ENCODE measurements at places on chromosomes 7 and 10. TPM values are rescaled to one million over a fixed set of nuclear protein-coding genes. Genes with fewer than 3 reads are reported as not detected.

DNA sequence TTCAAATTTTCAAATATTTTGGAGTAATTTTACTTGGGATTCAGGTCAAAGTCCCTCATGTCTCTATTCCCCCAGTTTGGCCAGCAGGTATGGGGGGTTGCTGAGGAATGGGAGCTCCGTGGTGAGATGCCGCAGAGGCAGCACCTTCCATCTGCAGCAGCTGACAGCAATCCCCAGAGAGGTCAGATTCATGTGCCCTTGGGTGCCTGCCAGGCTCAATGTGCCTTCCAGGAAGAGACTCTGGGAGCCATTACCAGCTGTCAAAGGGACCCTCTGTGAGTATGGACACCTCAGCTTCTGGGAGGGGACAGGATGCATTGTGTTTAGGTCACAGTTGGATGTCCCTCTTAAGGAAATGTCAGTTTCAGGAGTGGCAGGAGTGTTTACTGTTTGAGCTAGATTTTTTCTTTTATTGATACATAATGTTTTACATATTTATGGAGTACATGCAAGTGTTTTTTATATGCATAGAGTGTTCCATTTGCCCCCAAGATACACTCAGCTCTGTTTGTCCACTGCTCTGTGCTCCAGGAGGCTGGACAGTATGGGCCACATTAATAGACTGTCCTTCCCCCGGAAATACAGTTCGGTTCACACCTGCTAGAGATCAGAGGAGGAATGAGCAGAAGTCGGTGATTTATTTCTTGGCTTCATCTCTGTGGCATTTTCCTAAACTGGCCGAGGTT is 75.3 kb upstream of the GRB10 start:
- DNase-seq, result no peak

- no peak for DNase-seq
Observed at GRCh38 chr7:15334536-15335263, 227.1 kb downstream of the AGMO start.

DNA sequence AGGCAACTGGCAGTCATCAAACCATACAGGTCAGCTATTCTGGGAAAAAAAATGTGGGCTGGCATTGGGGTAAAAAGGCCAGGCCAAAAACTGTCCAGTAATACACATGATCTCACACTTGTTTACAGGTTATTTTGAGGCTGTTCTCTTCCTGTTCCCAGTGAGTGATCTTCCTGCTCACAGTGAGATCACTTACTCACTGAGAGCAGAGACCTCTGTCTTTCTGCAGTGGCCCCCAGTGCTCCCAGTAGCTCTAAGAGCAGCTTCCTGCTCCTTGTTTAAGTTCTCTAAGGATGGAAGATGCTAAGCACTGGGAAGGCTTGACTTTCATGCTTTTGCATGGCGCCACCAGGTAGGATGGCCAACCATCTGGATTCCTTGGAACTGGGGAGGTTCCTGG is 93.5 kb upstream of the KIAA1217 start:
- DNase-seq, result no peak

DNA sequence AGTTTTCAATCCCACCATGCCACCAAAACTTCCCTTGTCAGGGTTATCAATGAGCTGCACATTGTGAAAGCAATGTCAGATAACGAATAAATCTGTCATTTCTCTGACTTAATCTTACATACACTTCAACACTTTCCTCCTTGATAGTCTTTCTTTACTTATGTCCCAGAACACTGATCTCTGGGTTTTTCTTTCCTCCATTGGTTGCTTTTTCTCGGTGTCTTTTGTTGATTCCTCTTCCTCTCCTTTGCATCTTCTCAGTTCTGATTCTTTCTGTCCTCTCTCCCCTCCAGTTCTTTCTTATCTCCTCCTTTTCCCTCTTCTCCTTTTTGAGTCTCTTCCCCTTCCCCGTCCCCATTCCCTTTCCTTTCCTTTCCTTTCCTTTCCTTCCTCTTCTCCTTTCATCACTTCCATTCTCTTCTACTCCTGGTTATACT is 16.6 kb downstream of the DNAJB9 start:
- DNase-seq, result no peak

DNA sequence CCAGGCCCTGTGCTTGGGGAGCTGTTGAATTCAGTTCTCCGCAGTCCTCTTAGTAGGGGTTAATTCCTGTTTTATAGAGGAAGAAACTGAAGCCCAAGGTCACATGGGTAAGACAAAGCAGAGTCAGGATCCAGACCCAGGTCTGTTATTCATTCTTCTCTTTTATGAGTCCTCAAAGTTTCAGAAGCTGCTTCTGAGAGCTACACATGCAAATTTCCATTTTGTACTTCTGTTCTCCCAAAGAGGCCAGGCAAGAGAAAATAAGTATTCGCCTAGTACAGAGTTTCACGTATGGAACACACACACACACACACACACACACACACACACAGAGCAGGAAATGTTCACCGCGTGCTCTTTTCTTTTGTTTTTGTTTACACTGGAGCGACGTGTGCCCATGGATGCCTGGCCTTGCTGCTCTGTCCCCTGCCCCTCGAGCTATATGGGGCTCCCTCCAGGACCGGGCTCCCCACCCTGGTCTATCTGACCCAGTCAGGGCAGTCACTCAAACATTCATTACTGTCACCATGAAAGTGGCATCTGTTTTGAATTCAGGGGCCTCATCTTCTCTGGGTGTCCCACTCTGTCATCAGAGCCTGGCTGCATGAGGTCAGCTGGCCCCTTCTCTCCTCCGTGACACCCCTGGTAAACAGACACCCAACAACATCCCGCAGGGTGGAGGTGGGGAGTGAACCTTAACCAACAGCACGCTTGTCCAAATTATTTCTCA is 84.4 kb downstream of the TNS3 start:
- no peak for DNase-seq

DNA sequence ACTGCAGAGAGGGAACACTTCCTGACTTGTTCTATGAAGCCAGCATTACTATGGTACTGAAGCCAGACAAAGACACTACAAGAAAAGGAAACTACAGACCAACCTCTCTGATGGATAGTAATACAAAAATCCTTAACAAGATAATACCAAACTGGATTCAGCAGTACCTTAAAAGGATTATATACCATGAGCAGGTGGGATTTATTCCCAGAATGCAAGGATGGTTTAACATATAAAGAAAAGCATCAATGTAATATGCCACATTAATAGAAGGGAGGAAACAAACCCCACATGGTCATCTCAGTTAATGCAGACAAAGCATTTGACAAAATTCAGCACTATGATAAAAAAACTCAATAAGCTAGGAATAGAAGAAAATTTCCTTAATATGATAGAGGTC is 47.2 kb downstream of the EBLN1 start:
- DNase-seq, result no peak

DNA sequence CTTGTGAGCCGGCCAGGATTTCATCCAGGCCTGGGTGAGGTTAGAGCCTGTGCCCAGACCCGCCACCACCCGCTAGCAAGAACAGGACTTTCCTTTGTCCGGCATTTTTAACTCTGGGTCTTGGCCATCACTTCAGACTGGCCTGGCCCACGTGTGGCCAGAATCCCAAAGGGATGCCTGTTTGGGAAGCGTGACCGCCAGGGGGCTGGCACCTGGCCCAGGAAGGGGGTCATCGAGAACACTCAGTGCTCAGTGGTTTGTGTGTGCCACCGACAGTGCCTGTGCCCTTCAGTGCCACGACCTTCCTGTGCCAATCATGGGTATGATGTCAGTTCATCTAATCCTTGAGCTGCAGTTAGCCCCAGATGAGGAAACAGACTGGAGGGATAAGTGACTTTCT is 85.0 kb downstream of the ZMIZ1 start:
- no peak for DNase-seq

GRCh38 chr7:134196439-134196838 is 69.3 kb downstream of the LRGUK start:
- DNase-seq, result no peak

DNA sequence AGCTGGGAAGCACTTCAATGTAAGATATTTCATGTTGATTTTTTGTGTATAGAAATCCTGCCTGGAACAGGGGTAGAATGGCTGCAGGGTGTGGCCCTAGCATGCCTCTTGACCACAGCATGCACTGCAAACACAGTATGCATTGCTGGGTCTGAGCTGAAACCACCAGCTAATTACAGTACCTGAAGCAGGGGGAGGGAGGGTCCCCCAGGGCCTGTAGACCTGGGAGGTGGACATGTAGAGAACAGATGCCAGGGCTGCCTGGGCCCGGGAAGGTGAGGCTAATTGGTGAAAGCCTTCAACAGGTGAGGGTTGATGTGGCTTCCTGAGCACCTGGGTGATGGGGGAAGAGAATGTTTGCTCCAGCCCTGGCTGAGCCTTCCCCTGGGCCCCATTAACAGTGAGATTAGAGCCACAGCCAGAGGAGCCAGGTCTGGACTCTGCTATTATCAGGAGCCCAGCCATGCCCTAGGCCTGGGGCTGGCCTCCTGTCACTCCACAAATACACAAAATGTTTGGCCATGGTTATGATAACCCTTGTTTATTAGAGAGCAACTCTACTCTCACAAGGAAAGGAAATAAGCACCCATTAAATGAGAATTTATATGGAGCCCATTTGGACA is 83.3 kb downstream of the PLXNA4 start:
- DNase-seq, result no peak

DNA sequence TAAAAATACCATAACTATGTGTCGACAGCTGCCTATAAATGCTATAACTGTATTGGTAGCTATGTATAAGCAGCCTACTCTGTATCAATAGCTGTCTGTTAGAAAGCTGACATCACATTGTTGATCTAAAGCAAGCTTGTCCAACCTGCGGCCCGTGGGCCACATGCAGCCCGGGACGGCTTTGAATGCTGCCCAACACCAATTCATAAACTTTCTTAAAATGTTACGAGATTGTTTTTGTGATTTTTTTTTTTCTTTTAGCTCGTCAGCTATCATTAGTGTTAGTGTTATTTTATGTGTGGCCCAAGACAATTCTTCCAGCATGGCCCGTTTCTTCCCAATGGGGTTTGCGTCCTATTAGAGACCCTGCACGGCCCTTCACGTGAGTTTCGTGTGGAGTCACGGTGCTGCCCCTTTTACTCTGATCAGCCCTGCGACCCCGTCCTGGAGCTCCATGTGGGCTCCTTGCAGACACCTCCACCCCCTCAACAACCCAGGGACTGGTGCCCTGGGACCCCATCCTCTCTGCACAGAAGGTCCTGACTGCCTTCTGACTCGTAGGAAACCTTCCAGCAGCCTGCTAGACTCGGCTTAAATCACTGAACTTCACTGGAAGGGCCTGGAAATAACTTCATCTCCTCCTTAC is 4.5 kb upstream of the PRKAR1B start:
- no peak for DNase-seq

DNA sequence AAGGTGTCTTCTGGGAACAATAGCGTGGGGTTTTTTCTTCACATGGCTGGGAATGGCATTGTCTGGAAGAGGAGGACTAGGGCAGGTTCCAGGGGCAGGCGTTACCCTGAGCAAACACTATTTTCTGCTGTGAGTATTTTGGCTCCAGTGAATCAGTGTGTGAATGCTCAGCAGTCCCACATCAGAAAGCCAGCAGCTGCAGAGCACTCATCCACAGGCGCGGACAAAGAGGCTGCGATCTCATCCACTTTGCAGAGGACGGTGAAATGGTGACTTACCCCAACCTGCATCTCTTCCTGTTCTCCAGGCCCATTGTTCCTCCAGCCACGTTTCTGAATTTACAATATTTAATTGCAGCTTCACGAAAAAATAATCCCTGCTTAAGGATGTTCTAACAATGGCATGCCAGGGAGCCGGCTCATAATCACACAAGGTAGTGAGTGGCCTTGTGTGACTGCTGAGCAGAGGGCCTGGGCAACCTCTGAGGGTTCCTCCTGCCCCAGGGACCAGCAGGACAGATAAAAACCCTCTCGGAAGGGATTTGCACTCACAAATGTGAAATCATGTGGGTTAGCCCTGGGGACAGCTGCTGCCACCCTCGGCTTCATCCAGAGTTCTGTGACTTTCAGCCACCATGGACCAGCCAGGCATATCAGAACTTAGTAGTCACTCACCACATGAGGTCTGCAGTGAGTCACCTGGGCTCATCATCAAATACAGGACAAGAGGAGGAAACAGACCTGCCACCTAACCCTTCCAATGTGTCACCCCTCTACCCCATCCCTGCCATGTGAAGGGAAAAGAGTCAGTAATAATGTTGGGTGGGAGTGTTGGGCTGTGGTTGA is 65.0 kb upstream of the EN2 start:
- no peak for DNase-seq

- DNase-seq, result no peak
Observed at GRCh38 chr10:25818751-25819150, 115.3 kb upstream of the MYO3A start.

Gene SORCS1
- polyA plus RNA-seq, result not detected

Gene CHST3
- not detected for polyA plus RNA-seq

Gene ASB10
- polyA plus RNA-seq, result not detected

Gene GALNT17
- polyA plus RNA-seq, result not detected

Gene FAM13C
- polyA plus RNA-seq, result not detected

Gene CCT6A
- 113 TPM for polyA plus RNA-seq

Gene NOS3
- polyA plus RNA-seq, result 14.9 TPM

Gene CAV1
- polyA plus RNA-seq, result not detected
